Stimulated activated CD4-positive, alpha-beta T cell treated with anti-CD3 and anti-CD28 coated beads, Interleukin-1b, Interleukin-23, amount 100 ng/mL, for 1 hour (primary cell): ENCODE measurements at places on chromosomes 12 and 14.

GRCh38 chr14:91108941-91109611, 4.8 kb upstream of the DGLUCY start:
- DNase-seq, result no peak

DNA sequence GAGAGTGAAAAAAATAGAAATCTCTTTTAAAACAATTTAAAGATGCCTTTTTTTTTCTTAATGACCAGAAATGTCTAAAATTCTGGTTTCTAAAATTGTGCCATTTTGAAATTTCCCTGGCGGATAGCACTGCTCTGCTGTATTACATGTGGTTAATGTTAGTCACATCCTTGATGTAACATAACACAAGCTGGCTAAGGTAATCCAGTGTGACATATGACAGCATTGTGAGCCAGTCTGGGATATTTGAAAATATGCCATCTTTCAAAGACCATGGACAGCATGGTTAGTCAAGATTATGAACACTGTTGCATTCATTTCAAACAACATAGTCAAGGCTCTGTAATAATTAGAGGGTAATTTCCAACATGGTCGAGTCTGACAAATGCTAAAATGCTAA, 133.2 kb downstream of the ALX1 start:
- no peak for DNase-seq

DNA sequence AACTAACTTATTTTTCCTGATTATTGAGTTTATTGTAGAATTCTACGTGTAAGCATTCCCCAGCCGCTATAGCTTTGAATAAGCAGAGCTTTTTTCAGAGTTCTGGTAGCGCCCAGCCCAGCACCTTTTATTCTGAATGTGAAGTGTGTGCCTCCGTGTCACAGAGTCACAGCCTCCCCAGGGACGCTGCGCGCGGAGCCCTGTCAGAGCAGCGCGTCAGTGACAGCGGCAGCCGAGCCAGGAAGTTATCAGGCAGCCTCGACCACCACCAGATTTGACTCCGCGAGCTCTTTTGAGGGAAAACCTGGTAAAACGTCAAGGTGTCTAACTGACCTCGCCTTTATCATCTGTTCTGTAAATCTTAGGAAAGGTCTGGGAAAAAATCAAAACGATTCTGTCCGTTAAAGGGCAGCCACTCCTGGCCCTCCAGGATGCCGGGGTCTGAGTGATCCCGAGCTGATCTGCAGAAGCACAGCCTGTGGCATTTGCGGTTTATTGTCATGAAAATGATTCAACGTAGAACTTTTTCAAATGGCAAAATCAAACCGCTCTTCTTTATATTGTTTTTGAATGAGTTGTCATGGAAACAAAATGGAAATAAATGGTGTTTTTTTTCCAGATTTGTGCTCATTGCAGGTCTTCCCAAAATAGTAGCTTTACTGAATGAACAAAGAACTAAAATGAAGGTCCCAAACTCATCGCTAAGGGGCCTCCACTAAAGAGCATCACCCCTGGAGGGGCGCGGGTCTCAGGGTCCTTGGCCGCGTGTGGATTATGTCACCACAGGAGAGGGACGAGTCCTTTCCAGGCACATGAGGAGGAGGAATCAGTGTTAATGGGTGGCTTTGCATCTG, 43.1 kb upstream of the MMP17 start:
- no peak for DNase-seq

- no peak for DNase-seq
These were observed 51.6 kb upstream of the PIWIL1 start for GRCh38 chr12:130286041-130286440.

DNA sequence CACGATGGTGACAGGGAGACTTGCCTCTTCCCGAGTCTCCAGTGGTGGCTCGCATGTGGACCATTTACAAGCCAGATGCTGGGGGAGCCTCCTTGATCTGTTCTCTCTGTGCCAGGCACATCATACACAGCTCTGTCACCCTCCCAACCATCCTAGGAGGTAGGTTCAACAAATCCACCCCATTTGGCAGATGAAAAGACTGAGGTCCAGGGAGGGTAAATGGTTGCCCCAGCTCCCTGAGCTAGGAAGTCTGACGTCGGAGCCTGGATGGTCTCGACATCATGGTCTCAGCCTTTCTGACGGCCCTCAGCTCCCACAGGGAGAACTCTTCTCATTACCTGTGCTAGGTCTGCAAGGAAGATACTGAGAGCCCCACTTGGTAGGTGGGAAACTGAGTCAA, 189.6 kb downstream of the RBM19 start:
- no peak for DNase-seq

DNA sequence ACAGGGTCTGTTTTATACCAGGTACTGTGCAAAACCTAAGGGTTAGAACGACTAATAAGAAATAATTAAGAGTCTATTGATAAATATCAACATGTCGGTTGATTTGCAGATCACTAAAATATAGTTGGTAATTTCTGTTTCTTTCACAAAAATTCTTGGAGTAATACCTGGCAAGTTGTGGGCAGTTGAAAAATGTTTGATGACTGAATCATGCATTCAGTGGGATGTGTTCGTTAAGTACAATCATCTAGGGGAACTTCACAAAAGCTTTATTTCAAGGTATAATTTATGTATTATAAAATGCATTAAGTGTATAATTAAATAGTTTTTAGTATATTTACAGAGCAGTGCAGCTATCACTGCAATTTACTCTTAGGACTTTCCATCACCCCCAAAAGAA, 120.0 kb downstream of the KCNA5 start:
- DNase-seq, result no peak

DNA sequence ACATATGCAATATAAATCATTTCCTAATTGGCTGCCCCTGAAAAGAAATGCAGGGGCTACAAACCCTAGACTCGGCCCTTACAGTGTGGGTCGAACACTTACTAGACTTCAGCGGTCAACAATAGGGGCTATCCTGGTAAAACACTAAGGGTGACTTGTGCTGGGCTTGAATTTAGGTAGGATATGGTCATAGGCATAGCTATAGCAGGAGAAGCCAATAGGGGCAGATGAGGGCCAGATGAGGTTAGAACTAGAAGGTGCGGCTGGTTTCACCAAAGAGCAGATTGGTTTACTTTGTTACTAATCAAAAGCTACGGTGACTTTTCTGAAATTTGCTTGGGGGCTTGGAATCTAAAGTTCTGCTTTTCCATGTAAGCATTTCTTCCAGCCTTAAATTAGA, 282.3 kb upstream of the DIO2 start:
- no peak for DNase-seq

DNA sequence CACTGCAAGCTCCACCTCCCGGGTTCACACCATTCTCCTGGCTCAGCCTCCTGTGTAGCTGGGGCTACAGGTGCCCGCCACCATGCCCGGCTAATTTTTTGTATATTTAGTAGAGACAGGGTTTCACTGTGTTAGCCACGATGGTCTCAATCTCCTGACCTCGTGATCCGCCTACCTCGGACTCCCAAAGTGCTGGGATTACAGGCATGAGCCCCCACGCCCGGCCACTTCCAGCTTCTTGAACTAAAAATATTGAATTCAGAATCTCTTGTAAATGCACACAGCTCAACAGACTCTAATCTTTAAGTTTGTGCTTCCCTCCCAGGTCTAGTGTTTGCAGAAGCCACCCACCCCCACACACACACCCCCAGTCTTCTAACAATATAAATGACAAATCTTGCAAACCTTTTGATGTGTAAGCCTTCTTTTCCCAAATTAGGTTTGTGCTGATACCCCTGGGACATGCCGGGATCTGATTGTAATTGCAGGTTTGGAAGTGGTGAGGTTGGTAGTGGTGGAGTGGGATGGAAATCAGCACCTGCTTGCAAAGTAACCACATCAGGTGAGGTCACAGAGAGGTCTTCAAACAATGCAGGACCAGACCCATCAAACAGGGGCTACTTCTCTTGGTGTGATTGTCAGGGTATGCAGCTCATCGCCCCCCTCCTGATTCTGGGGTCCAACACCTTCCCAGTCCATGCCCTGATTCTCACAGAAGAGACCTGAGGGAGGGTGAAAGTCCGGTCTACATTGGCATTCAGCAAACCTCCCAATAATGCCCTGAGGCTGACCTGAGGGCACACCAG, 51.4 kb upstream of the GPR132 start:
- no peak for DNase-seq

- no peak for DNase-seq
These were observed 546.2 kb upstream of the ATP2B1 start for GRCh38 chr12:90254796-90255195.

- DNase-seq, result no peak
These were observed 230.8 kb downstream of the DPF3 start for GRCh38 chr14:72663076-72663487.

DNA sequence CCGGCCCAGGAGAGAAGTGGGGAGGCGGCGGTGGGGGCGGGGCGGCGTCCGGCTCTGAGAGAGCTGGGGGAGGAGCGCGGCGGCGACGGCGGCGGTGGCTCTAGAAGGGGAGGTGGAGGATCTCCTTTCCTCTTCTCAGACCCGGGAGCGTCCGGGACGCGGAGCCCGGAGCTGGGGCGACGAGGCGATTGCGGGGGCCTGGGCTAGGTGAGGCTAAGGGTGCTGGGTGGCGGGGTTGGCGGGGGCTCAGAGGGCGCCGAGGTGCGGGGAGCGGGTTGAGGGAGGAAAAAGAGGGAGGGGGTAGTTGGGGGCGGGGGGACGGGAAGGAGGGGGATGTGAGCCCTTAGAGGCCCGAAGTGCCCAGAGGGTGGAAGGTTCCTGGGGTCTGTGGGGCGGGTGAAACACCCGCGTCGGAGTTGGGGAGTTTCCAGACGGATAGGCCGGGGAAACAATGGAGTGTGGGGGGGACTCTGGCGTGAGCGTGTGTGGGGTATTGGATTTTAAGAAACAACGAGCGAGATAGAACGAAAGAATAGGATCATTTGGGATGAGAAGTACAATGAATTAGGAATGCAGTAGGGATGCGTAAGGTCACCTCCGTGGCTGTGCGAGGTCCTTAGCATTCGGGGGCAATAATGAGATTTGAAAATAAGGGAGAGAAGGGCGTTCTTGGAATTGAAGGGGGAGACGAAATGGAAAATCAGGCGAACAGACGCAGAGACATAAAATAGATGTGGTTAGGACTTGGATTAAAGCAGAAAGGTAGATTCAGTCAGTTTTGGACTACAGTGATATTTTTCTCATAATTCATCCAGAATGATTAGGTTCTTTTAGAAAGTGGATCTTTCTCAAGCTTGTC, at the start of gene SPATS2:
Gene SPATS2, plus strand, starts transcription at position 82 of the 859 bp plus-strand sequence. CDS start 93,551 bp downstream, outside the sequence.
- no peak for DNase-seq

DNA sequence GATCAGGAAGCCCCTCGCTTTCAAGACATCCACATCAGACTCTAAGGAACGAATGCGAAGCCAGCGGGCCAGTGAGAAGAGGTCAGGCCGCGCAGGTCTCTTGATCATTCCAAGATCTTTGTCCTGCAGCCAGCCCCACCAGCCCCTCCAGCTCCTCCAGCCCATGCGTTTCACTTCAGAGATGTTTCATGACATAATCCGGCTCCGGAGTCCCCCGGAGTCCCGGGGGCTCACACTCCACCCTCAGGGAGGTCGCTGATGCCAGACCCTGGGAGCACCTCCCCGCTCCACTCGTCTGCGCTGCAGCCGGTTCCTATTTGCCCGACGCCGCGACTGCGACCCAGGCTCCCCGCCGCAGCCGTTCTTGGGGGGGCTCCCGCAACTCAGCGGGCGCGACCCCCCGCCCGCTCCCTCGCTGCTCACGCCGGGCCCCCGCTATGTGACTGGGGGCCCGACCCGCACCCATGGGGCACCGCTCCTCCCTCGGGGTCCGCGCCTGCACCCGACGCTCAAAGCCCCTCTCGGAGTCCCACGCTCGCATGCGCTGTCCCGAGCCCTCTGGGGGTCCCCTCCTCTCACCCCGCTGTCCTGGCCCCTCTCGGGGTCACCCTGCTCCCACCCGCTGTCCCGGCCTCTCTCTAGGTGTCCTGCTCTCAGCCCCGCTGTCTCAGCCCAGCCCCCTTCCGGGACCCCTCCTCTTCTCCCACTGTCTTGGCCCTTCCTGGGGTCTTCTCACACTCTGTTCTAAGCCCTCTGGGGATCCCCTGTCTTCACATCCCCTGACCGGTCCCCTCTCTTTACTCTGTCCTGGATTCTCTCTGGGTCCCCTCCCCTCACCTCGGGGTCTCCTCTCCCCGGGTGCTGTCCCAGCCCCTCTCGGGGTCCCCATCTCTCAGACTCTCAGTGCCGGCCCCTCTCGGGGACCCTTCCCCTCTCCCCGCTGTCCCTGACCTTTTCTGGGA, 1.1 kb downstream of the TAOK3 start:
- no peak for DNase-seq

GRCh38 chr12:120826335-120826734, 77.8 kb downstream of the SPPL3 start:
- DNase-seq, result no peak

DNA sequence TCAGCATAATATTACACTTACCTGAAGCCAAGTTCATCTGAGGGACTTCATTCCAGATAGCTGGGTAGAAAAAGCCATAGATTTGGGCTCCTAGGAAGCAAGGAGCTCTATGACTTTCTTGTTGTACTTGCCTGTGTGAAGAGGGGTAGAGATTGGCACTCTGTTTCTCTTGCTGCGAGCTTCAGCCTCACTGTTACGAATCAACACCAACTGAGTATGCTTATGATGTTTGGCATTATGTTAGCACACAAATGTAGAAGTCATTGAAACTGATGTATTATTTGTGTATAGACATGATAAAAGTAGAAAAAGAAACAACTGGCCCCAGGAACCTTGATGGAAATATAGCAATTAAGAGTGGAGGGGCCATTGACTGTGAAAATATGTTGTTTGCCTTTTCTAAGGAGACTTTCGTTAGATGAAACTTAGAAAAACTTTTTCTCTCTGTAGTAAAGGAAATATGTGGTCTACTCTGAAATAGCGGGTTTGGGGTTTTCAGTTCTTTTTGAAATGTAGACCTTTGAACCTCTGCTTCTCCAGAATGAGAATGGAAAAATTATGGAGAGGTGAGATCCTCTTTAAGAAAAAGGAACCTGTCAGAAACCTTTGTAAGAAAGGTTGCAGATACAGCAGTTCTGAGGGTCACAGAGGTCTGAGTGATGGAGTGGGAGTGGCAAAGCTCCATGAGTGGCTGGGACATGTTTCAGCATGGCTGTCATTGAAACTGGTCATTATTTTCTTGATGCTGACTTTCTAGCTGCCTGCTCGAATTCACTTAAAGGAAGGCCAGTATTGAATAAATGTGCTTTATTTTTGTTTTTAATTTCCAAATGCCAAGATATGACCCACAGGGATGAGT, 159.9 kb downstream of the GCH1 start:
- DNase-seq, result no peak

GRCh38 chr12:121579981-121580868, 598 bp downstream of the KDM2B start:
- peak; percentile 44 for DNase-seq

DNA sequence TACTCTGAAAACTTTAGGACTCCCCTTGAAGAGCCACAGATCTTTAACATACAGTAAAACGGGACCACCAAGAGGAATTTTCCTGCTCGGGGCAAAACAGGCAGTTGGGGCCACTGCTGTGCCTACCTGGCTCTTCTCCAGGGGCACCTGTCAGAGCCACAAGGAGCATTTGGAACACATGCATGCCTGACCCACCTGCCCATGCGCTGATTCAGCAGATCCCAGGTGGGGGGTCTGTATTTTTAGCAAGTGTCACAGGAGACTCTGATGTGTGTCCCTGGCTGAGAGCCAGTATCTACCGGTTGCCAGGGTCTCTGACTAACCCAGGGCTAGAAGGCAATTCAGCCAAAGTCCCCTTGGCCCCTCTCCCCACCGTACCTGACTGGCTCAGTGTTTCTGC, 6.5 kb downstream of the CTDSP2 start:
- no peak for DNase-seq
